Mucosa of descending colon (tissue), 3 donors: ENCODE measurements at places on chromosomes 3 and 15. TPM values are rescaled to one million over a fixed set of nuclear protein-coding genes. Genes with fewer than 3 reads are reported as not detected.

DNA sequence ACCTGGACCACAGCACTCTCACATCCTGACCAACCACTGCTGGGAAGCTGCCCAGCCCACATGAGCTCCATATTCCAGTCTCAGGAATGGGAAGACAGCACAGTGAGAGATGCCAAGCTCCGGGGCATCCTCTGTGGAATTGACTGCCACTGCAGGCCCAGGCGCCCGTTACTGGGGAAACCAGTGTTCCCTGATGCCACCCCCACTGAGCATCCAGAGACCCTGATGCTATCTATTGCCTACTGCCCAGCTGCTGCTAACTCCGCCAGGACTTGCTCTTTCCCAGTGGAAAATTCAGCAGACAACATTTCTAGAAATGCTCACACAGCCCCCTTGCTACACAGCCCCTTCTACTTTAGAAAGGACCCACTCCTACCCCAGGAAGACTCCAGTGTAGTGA, 57.6 kb downstream of the CYP19A1 start:
- no peak for DNase-seq

- DNase-seq: peak; percentile 42
Observed at GRCh38 chr3:9864200-9864927, 15.7 kb downstream of the CIDEC start.

GRCh38 chr15:43957724-43958123, 130.9 kb downstream of the WDR76 start:
- no peak for DNase-seq

DNA sequence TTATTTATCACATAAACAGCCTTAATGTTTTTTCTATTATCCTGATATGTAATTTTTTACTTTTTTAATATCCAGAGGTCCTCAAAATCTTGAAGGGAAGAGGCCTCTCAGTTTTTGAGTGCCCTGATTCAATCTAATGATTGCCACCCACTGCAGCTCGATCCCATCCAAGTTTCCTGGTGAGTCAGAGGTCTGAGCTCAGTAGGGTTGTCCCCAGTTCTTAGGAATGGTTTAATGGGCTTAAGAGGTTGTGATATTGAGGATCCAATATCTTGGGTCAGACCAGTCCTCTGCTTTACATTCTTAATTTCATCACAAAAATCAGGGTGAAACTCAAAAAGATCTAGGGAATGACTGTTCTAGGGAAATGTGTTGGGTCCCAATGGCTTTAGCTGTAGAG, 238.5 kb downstream of the NSUN3 start:
- no peak for DNase-seq

Gene GP5
- 0.07 TPM for total RNA-seq
